ENCODE measurements at places on chromosomes 7 and 10. TPM values are rescaled to one million over a fixed set of nuclear protein-coding genes. Genes with fewer than 3 reads are reported as not detected.

- DNase-seq: peak; percentile 66
These were observed 13.8 kb upstream of the SEC24C start for GRCh38 chr10:73730153-73730906.

DNA sequence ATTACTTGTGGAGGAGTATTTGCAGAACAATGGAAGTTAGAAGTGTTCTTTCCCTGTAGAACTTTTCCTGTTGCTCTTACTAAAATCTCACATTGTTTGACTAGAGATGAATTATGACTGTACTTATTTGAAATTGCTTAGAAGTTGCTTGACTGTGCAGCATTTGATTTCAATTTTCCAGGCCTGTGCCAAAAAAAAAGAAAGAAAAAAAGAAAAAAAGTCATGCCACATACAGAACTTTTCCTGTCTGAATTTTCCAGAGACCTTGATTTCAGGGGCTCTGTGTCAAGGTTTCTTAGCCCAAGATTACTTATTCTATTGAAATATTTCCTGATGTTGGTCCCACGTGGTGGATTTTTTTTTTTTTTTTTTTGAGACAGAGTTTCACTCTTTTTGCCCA is 3.5 kb upstream of the FAM171A1 start:
- no peak for DNase-seq

DNA sequence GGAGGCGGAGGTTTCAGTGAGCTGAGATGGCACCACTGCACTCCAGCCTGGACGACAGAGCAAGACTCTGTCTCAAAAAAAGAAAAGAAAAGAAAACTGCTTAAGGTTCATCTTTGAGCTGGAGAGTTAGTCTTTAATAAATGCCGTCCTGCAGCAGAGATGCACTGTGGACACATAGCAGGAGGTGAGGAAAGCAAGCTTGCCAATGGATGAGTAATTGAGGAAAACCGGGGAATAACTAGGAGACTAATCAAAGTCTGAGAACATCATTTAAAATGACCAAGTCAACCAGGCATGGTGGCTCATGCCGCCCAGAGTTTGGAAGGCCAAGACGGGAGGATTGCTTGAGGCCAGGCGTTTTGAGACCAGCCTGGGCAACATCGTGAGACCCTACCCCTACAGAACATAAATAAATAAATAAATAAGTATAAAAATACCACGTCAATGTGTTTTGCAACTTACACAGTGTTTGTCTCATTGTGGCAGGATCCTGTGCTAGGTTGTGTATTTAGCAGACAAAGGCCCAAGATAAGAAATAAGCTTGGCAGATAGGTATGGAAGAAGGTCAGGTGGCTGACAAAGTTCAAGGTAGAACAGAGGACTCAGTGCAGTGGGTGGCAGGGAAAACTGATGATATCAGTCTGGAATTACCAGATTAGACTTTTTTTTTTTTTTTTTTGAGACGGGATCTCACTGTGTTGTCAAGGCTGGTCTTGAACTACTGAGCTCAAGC is 115.7 kb upstream of the KMT2C start:
- DNase-seq: no peak

DNA sequence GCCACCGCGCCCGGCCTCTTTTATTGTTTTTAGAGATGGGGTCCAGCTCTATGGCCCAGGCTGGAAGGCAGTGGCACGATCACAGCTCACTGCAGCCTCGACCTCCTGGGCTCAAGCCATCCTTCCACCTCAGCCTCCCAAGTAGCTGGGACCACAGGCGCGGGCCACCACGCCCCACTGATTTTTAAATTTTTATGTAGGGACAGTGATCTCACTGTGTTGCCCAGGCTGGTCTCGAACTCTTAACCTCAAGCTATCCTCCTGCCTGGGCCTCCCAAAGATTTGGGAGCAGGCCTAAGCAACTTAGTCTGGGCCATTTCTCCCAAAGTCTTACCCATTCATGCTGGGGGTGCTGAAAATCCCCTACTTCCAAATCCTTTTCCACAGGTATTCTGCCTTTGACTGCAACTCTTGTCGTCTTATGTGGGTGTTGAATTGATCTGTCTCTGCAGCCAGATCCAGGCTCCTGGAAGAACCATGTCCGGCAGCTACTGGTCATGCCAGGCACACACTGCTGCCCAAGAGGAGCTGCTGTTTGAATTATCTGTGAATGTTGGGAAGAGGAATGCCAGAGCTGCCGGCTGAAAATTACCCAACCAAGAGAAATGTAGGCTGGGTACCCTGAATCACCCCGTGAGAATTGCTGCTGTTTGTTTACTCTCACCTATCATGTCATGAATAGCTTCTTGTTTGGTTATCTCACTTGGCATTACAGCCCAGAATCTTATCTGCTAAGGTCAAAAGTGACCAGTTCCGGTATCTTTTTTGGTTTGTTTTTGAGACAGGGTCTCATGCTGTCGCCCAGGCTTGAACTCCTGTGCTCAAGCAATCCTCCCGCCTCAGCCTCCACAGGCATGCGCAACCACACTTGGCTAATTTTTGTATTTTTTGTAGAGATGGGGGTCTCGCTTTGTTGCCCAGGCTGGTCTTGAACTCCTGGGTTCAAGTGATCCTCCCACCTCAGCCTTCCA is 1.1 kb downstream of the ZDHHC4 start:
- no peak for DNase-seq

GRCh38 chr7:116863936-116864500 is 1.6 kb downstream of the CAPZA2 start:
- DNase-seq: peak; percentile 18

GRCh38 chr10:43825421-43825820 is 176.7 kb upstream of the ZNF32 start:
- no peak for DNase-seq

GRCh38 chr7:101315336-101315735 is 6.3 kb downstream of the IFT22 start:
- peak; percentile 54 for DNase-seq

GRCh38 chr10:129307141-129307540 is 159.9 kb upstream of the MGMT start:
- peak; percentile 77 for DNase-seq

DNA sequence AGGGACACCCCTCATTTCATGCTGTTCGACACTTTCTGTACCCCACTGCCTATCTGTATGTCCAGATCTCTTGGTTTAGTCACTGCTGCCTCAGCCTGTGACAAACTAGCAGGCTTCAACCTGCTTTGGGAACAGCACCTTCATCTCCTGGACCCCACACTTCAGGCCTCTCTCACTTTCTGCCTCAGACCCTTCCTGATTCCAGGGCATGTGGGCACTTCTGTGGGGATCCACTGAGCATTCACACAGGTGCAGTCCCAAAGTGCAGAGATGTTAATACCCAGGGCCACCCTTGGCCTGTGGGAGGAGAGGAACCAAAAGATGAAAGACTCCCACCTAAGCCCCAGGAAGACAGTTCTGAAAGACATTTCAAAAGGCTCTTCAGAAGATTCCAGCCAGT is 29.4 kb upstream of the C10orf71 start:
- no peak for DNase-seq

DNA sequence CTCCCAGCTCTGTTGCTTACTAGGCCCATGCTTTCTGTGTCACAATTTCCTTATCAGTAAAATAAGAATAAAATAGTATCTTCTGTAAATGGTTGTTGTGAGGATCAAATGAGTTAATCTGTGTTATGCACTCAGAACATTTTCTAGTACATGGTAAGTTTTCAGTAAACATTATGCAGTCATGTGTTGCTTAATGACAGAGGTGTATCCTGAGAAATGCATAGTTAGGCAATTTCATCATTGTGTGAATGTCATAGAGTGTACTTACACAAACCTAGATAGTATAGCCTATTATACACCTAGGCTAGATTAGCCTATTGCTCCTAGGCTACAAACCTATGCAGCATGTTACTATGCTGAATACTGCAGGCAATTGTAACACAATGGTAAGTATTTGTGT is 4.4 kb downstream of the PTTG1IP2 start:
- peak; percentile 51 for DNase-seq

DNA sequence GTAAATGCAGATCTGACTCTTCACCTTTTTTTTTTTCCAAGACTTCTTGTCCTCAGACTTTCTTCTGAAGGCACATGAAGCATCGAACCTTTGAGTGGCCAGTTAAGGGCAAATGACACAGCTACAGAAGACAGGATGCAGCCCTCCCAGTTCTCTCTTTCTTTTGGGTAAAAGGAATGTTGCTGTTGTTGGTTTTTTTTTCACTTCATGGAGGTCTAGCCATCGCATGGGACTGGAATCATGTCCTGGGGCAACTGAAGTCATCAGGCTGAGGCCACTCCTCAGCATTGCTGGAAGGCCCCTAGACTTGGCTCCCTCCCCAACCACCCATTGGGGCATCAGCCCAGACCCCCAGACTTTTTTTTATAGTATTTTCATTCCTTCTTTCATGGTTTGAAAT is 896.5 kb downstream of the SORCS1 start:
- no peak for DNase-seq

- no peak for DNase-seq
These were observed 2.2 kb downstream of the IFT22 start for GRCh38 chr7:101319401-101319800.

The MTG1 gene
- total RNA-seq: 35.8 TPM

The STX1A gene
- total RNA-seq: 13.9 TPM

The EN2 gene
- total RNA-seq: 0.05 TPM

The IDI2 gene
- total RNA-seq: not detected

The SPDYE2 gene
- not detected for total RNA-seq

The BAIAP2L1 gene
- 25.8 TPM for total RNA-seq
